Thoracic aorta (tissue), 2 donors: ENCODE measurements at places on chromosomes 12 and 14. TPM values are rescaled to one million over a fixed set of nuclear protein-coding genes. Genes with fewer than 3 reads are reported as not detected.

DNA sequence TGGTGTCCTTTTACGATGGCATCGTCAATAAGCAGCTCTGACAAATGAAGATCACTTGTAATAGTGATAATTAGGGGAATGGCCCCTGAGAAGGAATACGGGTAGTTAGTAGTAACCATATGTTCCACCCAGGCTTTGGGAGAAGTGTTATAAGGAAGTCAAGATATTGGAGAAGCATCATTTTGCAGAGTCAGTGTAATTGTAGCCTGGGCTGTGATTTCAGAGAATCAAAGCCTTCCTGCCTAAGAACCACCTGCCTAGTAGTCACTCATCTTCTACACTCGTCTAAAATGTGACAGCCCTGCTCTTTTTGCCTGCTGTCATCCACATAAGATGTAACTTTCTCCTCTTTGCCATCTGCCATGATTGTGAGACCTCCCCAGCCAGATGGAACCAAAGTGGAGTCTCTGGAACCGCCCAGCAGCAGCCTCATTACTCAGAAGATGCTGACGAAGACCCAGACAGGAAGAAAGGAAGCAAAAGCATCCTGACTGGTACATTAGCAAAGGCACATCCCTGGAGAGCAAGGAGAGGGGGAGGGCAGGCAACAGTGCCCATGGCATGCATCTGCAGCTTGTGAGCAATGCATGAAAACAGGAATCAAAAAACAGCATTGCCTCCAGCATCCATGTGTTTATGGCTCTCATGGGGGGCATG is 12.6 kb upstream of the EDDM3A start:
- DNase-seq = no peak

DNA sequence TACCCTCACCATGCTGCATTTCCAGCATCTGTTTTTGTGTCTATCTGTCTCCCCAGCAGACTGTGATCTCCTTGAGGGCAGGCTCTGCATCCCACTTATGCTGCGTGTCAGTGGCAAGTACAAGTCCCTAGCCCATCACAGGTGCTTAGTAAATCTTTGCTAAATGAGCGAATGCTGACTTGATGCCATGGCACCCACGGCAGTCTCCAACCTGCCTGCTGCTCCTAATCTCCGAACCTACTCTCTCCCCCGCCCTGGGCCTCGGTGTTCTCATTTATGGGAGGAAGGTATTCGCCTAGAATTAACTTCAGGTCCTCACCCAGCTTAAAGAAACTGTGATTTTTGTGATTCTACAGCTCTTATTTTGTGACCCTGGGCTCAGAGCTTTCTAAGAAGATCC is 109.9 kb downstream of the PRMT8 start:
- DNase-seq = no peak

- DNase-seq = no peak
These were observed 5.0 kb upstream of the KTN1 start for GRCh38 chr14:55574988-55575387.

DNA sequence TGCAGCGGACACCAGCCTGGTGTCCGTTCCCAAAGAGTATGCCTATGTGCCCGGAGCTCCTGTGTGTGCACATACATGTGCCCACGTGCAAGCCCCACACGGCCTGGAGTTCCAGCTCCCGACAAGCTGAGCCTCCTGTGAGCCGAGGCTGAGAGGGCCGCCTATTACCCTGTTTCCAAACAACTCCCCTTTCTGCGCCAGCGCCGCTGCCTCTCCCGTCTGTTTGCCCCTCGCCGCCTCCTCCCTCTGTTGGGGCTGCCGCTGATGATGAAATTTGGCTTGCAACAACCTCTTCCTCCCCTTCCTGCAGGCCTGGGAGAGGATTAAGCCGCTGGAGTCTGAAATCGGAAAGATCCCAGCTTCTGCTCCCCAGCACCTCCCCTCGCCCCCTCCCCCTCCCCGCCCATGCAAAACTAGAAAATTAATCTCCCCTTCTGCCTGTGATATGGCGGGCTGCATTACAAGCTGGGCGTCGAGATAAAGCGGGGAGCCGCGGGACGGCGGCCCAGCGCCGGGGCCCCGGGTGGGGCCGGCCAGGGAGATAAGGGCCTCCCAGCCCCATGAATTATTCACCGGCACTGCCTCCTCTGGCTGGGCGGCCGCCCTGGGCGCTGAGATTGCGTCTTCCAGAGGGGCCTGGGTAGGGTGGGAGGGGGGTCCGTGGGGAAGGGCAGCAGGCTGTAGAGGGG is 6.8 kb upstream of the ASIC1 start:
- DNase-seq = no peak

DNA sequence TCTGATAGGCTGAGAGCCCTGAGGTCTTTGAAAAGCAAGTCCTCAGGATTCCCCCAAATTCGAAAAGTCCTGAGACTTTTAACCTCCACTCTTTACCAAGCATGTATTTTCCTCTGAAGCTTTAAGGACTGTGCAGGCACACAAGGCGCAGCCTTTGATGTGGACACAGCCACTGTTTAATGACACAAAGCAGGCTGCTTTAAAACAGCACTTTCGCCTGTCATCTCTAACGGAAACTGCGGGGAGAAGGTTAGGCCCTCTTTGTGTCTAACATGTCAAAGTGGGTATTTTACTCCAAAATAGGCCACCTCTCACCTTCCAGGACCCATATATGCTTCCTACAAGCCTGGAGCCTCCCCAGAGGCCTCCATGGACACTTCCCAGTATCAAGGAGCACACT is 159.2 kb downstream of the GCH1 start:
- DNase-seq = no peak

Gene CIT
- total RNA-seq = 0.95 TPM

GRCh38 chr12:57983146-57983857 is 41.9 kb downstream of the ATP23 start:
- DNase-seq = no peak
